ENCODE measurements at places on chromosomes 6 and 20.

GRCh38 chr6:149769676-149770075 lies 20.1 kb downstream of the PCMT1 start:
- DNase-seq, result no peak

DNA sequence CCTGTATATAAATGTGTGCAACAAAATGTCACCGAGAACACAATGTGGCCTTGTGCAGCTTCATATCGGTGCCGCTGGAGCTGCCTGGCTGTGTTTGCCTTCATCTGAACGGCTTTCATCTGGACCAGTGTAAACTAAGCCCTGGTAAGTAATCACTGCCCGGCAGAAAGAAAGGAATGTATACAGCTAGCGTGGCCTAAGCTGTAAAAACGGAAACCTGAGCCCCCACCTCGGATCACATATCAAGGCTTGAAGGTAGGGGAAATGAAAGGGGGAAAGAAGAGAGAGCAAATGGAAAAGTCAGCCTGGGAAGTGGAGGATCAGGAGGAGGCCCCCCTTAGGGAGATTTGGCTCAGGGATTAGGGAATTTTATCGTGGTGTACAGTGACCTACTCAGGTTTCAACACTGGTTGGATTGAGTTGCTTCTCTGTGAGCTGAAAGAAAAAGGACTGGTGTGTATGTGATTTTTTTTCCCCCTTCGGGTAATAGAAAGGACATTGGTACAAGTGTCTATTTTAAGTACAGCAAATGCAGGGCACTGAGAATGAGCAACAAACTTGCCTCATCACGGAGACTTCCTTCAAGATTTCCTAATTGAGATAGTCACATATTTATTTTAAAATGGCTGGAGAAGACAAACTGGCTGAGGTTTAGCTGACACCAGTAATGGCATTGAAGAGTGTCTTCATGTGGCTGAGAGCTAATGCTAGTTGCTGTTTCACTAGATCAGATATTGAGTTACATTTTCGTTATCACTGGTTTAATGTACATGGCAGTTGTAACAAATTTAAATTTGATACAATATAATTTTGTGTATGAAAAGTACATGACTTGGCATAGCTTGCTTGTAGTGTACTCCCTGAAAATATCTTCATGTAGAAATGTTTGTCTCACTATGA lies 3.5 kb downstream of the SOBP start:
- DNase-seq, result peak; percentile 38

- DNase-seq, result no peak
Observed at GRCh38 chr6:4932228-4932903, 71.5 kb downstream of the RPP40 start.

GRCh38 chr6:1495344-1495743 lies 106.0 kb downstream of the FOXF2 start:
- DNase-seq, result no peak

DNA sequence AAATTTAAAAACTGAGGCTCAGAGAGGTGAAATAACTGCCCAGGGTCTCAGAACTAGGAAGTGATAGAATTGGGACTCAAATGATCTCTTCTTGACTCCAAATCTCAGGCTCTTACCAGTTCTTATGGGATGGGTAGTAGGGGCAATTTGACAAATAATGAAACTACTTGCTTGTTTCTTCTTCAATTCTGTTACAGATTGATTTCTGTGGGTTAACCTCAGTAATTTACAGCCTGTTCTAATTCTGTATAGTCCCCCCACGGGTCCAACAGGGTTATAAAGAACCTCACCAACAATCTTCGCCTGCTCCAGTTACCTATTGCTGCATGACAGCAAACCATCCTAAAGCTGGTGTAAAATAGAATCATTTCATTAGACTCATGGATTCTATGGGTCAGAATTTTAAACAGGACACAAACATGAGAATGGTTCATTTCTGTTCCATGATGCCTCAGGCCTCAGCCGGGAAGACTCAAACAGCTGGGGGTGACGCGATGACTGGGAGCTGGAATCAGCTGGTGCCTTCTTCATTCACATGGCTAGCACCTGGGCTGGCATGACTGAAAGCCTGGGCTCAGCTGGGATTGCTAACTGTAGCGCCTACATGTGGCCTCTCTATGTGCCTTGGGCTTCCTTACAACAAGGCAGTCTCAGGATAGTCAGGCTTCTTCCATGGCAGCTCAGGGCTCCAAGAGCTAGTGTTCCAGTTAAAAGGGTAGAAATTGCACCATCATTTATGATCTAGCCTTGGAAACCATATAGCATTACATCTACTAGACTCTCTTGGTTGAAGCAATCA lies 6.6 kb upstream of the WFDC2 start:
- no peak for DNase-seq
